HT-29 (cell line): ENCODE measurements at places on chromosomes 5 and 9. TPM values are rescaled to one million over a fixed set of nuclear protein-coding genes. Genes with fewer than 3 reads are reported as not detected.

DNA sequence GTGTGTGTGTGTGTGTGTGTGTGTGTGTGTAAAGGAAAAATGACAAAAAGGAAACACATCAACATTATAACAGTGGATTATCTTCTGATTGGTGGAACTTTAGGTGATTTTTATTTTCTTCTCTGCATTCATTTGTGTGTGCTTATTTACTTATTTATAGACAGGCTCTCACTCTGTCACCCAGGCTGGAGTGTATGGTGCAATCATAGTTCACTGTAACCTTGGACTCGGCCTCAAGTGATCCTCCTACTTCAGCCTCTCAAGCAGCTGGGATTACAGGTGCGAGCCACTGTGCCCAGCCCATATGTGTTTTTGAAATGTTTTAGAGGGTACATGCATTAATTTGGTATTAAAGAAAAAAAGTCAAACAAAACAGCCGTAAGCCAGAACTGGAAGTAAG lies 39.1 kb downstream of the FAT2 start:
- no peak for DNase-seq

DNA sequence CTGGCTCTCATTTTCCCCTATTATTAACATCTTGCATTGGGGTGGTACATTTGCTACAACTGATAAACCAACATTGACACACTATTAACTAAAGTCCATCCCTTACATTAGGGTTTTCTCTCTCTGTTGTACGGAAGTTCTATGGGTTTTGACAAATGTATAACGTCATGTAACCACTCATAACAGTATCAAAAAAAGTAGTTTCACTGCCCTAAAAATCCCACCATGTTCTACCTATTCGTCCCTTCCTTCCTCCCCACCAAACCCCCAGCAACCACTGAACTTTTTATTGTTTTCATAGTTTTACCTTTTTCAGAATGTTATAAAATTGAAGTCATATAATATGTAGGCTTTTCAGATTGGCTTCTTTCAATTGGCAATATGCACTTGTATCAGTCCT lies 40.1 kb downstream of the MLLT3 start:
- DNase-seq: no peak

GRCh38 chr5:143074414-143074996 lies 304.3 kb downstream of the ARHGAP26 start:
- DNase-seq: no peak

Gene GDA
- 34.1 and 45.4 TPM in 2 replicates for total RNA-seq

Gene PCDHB13
- total RNA-seq: 0.05 and 0.15 TPM in 2 replicates
